Right ventricle myocardium inferior (tissue), 1 donor: ENCODE measurements at places on chromosomes 11 and 22.

- DNase-seq: no peak
Observed at GRCh38 chr11:47383071-47383470, 4.7 kb upstream of the SPI1 start.

DNA sequence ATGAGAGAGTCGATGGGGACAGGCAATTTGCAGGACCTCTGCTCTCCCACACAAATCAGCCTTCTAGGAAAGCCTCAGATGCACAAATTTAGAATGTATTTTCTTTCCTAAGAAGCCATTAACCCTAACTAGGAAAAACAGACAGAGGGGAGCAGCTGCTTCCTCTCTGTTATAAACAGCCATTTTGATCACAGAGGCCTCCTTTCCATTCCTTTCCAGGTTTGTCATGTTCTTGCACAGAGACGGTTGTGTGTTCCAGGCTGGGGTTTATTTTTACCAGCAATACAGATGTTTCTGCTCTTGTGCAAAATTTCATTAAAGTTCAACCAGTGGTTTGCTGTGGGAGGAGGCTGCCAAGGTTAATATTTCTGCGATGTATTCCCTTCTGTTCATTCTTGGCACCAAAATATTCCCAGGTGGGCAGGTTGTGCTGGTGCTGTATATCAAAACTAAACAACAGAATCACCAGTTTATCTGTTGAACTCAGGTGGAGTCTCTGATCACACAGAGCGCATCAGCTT lies 90.2 kb downstream of the NAV2 start:
- no peak for DNase-seq

DNA sequence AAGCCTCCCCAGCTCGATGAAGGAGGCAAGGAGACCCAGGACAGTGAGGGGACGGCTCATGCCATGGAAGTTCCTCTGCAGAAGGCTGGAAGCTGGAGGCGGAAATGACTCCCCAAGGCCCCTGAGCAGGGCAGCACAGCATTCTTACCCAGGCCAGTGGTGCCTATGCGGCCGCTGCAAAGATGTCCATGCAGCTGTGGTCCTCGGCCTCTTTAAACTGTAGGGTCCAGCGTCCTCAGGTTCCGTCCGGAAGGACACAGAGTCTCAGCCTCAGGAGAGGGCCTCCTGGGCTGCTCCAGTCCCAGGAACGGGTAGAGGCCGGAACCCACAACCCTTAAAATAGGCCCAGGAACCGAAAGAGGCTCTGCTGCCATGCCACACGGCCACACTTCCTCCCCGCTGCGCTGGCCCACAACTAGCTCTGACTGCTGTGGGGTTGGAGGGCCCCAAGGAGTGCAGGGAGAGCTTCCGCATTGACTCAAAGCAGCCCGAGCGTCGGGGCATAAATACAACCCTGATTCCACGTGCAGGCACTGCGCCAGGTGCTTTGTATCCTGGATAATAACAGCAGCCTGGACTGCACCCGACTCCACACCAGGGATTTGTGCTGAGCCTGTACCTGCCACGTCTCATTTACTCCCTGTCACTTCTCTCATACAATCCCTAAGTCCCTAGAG lies 5.5 kb downstream of the KIAA0930 start:
- DNase-seq: no peak

DNA sequence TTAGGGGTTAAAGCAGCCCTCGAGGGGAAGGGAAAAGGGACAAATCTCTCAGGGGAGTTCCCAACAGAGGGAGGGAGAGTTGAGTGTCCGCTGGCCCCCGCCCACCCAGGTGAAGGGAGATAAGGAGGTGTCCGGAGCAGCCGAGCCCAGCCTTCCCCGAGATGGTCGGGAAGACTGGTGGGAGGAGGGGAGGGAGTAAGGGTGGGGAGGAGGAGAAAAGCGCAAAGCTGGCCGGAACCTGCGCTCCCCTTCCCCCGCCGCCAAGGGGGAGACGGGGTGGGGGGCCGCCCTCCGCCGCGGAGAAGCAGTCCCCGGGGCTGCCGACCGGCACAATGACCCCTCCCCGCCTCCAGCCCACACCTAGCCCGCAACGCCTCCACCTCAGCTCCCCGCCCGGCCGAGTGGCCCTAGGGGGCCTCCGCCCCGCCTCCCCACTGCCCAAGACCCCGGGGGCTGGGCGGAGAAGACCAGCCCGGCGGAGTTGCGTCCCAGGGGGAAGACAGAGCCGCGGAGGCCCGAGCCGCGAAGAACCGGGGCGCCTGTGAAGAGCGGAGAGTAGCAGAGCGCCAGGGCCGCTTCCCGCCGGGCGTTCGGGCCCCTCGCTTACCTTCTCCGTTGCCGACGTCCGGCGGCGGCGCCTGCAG lies 479 bp downstream of the RSF1 start:
- no peak for DNase-seq

GRCh38 chr11:29224739-29225384 lies 792.0 kb downstream of the KCNA4 start:
- DNase-seq: no peak

- no peak for DNase-seq
Observed at GRCh38 chr11:10502065-10502680, 38.8 kb downstream of the RNF141 start.

GRCh38 chr22:37818409-37819104 lies 4.6 kb upstream of the GALR3 start:
- DNase-seq: peak; percentile 88

DNA sequence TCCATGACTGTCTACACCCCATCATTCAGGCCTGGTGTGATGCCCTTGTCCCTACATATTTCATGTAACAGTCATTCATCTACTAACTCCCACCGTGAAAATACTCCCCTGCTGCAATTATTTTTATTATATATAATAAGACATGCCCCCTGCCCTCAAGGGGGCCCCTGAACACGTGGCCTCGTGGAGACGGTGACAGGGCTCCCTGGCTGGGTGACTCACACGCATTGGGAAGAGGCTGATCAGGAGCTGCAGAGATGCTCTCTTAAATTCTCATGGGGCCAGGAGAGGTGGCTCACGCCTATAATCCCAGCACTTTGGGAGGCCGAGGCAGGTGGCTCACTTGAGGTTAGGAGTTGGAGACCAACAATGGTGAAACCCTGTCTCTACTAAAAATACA lies 88.6 kb downstream of the ST3GAL4 start:
- DNase-seq: no peak
